ENCODE measurements at places on chromosomes 3 and 15.

GRCh38 chr15:92663250-92663951 lies 7.8 kb upstream of the FAM174B start:
- DNase-seq = no peak

DNA sequence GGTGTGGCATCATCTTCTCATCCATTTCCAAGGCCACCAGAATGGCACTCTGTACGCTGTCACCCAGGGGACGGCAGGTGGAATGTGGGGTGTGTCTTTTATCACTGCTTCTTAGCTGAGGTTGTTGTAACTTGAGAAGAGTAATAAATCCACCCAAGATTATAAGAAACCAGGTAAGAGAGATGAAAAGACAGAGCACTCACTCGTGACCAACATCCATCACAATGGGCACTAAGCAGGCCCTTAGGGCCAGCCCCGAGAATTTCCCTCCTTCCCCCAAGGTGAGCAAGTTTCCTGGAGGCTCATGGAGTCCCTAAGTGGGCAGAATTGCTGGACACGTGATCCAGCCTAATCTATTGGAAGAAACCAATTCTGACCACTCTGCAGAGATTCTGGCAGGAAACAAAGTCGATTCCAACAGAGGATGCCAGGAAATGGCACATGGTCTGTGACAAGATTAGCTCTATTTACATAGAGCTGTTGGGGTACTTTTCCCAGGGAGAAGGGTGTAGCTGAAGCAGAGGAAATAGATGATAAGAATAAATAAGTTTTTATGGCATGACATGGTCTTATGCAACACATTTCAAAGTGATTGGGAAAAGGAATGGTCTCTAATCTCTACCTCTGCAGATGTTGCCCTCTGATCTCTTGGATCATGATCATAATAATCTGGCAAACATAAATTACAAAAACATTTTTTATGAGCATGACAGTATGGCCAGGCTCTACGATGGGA lies 22.5 kb downstream of the SLC6A20 start:
- DNase-seq = no peak

GRCh38 chr3:13391308-13391707 lies 28.8 kb downstream of the NUP210 start:
- no peak for DNase-seq

- DNase-seq = peak; percentile 57
Observed at GRCh38 chr15:57213862-57214261, 162.4 kb upstream of the CGNL1 start.

GRCh38 chr15:80419546-80419945 lies 15.4 kb downstream of the ARNT2 start:
- DNase-seq = no peak

- no peak for DNase-seq
Observed at GRCh38 chr3:178263236-178263916, 272.9 kb upstream of the KCNMB2 start.

Data from SJSA1 (cell line).